ENCODE measurements at places on chromosomes 2 and 18.

DNA sequence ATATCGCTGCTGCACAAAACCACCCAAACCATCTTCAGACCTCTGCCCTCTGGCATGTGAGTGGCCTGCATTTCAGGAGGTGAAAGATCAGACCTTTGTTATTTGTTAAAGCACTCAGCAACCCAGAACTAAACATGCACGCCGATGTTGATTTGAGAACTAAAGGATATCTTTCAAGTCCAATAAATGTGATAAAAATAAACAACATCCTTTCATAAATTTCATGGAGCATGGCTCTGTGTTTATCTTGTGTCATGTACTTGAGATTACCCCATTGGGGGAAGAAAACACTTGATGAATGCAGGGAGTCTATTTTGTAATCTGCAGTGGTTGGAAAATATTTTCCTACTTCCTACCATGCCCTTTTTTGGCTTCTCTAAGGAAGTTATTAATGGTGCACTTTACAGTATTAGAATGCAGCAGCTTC, 70.8 kb upstream of the GATA6 start:
- DNase-seq = no peak

- DNase-seq = no peak
Observed at GRCh38 chr2:157036726-157037125, 220.8 kb upstream of the GALNT5 start.

DNA sequence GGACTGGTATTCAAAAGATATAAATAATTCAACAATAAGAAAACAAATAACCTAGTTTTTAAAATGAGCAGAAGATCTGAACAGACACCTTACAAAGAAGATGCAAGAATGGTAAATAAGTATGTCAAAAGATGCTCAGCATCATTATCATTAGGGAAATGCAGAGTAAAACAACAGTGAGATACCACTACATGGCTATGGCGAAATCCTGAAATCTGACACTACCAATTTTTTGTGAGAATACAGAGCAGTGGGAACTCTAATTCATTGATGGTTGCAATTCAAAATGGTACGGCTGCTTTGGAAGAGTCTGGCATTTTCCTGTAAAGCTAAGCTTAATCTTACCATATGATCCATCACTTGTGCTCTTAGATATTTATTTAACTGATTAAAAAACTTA, 151.8 kb downstream of the UBR3 start:
- DNase-seq = no peak

DNA sequence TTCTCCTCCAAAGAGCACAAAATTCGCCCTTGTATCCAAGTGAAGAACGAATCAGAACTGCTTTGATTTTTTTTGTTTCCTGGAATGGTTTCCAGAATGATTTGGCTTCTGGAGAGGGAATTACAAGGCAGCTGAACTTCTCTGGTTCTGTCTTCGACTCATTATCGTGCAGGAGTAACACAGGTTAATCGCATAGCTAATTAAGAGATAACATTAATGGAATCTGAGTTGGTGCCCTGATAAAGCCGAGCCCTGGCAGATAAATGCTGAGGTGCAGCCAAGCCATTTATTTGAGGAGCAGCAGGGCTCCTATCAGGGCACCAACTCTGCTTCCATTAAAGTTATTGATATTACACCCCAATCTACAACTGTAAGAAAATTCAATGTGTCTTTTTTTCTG, 433.7 kb downstream of the ZNF521 start:
- no peak for DNase-seq

DNA sequence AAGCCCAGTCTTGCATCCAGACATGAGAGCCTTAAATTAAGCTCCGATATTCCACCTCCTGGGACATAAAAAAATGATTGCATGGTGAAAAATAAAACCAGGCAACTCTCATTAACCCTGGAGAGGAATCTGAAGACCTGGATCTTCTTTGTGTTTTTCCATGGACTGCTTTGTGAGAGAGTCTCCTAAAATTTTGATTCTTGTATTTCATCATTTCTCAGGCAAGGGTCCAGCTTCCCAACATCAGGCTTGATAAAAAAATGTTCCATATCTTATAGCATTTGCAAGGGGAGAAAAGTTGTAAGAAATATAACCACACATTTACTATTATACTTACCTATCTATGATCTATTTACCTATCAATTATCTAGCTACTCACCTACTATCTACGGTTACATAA, 327.5 kb upstream of the SPHKAP start:
- DNase-seq = no peak

DNA sequence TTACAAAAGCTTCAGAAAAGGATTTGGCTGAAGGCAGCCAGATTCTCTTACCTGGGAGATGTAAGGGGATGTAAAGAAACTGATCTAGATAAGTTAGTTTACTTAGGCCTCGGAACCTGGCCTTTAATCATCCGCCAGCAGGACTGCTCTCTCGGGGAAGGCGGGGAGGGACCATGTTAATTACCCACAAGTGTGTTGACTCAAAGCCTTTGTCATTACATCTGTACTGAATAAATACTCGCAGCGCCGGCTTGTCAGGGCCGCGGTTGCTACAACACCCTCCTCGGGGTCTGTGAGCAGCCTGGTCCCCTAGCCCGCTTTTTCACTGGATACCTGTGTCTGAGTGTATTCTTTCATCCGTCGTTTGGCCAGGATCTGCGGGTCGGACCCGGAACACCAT, 6.7 kb downstream of the CHMP3 start:
- DNase-seq = no peak

DNA sequence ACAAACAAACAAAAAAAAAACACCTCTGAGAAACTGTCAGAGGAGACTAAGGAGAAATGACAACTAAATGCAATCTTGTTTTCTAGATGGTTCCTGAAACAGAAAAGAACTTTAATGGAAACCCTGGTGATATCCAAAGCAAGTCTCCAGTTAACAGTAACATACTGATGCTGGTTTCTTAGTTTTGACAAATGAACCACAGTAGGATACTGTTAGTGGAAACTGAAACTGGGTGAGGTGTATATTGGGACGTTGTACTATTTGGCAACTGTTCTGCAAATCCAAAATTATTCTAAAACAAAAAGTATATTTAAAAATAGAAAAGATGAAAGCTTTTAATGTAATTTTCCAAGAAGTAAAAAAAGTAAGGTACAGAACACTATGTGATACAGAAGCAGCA, 11.4 kb downstream of the SESTD1 start:
- DNase-seq = no peak

- DNase-seq = no peak
Observed at GRCh38 chr2:71129114-71129901, 721 bp downstream of the MCEE start.

- no peak for DNase-seq
Observed at GRCh38 chr2:74548900-74549826, 4.6 kb downstream of the LOXL3 start.

DNA sequence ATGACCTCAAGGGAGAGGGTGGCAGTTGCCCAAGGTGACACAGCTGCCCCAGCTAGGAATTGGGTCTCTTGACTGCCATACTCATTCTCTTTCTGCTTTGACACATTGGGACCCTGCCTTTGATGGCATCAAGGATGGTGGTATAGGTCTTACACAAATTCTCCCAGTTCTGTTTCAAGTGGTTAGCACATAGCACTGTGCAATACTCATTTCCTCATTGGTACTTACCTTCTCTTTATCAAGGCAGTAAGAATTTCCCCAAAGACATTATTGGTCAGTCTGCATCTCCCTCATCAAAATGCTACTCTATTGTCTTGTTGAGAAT, 35.9 kb upstream of the CCDC93 start:
- no peak for DNase-seq

DNA sequence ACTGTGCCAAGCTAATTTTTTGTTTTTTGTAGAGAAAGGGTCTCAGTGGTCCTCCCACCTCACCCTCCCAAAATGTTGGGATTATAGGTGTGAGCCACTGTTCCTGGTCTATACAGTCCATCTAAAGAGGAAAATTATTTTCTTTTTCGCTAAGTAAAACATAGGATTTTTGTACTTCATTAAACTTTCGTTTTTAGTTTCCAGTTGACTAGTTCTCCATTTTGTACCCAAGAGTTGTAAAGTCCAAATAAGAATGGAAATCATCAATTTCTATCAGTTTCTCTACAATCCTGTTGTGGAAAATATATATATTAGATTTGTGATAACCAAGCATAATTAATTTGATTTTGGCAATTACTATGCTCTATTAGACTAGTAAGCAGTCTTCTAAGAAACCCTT, 156.4 kb downstream of the BABAM2 start:
- no peak for DNase-seq

- no peak for DNase-seq
Observed at GRCh38 chr2:168340931-168341330, 93.5 kb upstream of the STK39 start.

GRCh38 chr18:37452015-37452414, 113.6 kb downstream of the CELF4 start:
- DNase-seq = no peak

GRCh38 chr2:191165176-191165643, 14.4 kb upstream of the STAT4 start:
- no peak for DNase-seq

- DNase-seq = no peak
Observed at GRCh38 chr2:71704688-71705087, 251.3 kb downstream of the DYSF start.

- no peak for DNase-seq
Observed at GRCh38 chr2:231450548-231450989, 13.7 kb downstream of the NCL start.

DNA sequence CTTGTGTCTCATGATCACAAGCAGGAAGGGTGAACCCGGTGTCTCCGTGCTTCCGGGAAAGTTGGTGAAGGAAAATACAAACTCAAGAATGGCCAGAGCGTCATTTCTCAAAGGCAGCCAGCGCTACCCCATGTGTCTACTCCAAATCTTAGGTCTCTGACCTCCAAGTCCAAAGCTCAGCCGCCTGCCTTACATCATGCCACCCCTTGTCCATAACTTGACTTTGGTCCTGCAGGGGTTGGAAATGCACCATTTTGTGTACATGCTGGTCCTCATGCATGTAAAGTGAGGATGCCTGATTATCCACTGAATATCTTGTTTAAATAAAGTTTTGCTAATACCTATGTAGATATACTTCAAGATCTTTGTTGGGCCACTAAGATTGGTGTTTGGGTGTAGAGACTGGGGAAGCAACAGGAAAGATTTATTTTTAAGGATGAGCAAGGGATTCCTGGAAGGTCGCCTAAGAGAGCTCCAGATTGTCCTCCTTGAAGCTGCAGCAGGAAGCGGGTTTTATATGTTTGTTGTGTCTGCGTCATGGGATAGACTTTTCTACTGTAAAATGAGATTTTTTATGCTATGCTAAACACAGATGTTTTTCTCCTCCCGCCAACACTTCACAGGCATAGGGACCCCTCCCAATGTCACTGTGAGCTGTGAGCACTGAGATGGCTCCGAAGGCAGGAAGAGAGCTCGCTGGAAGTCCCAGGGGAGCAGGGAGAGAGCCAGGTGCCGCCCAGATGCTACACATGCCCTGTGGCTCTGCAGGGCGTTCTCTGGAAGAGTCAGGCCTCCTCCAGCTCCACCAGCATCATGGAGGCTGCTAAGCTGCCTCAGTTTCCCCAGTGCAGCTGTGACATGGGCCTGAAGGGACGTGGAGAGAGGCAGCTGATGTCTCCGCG, 176.2 kb upstream of the HDAC4 start:
- DNase-seq = no peak

GRCh38 chr2:88832311-88832991, 141.0 kb downstream of the RPIA start:
- DNase-seq = no peak

DNA sequence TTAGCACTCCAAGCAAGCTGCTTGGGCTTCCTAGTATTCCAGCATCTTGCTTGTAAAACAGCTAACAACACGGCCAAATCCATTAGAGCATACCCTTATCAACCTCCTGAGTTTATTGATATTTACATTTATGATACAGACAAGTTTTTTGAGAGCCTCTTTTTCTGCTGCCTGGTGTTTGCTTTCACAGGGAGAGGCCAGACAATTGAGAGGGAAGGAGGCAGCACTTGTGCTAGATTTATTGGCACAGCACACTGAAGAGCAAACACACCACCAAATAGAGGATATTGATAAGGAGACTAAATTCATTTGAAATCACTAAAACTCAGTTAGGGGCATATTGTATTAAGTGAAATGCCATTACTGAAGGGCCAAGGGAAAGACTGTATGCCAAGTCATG, 1142.3 kb upstream of the FANCL start:
- DNase-seq = peak; percentile 27

GRCh38 chr18:78983512-78983911, 3.9 kb downstream of the SALL3 start:
- DNase-seq = no peak

- DNase-seq = no peak
Observed at GRCh38 chr2:123840016-123840415, 185.1 kb upstream of the CNTNAP5 start.

- DNase-seq = no peak
Observed at GRCh38 chr18:7817575-7818230, 250.6 kb downstream of the PTPRM start.

DNA sequence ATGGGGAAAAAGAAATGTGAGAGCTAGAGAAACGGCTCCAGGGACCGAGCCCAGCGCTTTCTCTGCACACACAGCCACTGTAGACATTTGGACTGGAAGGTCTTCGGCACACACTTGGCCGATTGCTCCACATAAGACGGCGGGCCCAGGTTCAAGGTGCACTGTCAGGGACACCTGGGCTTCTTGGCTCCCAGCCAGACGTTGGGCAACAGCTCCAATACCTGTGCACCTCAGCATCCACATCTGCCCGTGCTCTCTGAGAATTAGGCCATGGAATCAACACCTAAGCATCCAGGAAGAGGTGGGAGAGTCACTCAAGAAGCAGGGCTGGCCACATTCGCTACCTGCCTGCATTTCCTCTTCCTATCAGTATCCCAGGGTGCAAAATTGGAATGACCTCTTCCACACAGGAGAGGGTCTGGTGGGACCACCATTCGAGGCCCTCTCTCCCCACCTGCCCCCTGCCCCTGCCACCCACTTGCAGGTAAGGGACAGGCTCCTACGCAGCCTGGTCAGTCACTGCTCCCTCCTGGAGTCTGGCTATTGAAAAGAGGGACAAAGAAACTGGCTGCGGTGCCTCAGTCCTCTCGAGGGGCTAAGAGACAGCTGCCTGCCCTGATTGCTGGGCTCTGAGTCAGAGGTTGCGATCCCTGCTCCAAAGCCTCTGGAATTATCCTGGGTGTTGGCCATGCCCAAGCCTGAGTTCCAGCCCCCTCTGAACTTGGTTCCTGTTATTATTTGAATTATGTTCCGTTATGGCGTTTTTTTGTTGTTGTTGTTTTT, 40.1 kb upstream of the TAF1B start:
- no peak for DNase-seq

DNA sequence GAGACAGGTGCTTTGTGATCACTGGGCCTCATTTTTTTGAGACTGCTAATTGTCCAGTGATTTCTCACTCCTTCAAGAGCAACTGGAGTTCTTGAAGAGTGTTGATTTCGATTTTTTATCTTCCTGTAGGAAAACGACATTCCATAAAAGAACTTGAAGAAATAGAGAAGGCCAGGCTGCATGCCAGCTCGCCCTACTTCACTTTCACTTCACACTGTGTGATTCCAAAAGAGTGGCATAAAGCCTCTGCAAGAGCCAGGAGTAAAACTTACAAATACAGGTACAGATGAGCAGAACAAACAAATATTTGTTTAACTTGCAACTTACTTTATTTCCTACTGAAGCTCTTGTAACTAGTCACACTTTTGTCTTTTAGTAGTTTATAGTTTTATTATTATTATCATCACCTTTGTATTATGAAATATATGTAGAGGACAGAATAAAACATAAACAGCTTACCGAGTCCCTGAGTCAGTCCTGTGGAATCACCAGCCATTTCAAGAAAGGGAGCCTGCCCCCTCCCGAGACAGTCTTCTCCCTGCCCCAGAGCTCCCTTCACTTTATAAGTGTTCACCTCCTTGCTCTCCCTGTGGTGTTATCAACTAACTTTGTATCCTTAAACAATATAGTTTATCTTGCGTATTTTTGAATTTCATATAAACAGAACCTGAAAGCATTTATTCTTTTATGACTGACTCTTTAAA, 8.7 kb downstream of the FAM228A start:
- DNase-seq = no peak

Data from NCI-H2081 treated with DMSO at 0.1 percent for 48 hours (cell line).